ENCODE measurements at places on chromosomes 11 and 22. TPM values are rescaled to one million over a fixed set of nuclear protein-coding genes. Genes with fewer than 3 reads are reported as not detected.
A peak's percentile ranks its signal among the peaks of the same experiment; 100 is the strongest.

GRCh38 chr11:35549787-35550186, 24.4 kb upstream of the PAMR1 start:
- peak; percentile 57 for DNase-seq

GRCh38 chr22:27468712-27469111, 332.8 kb downstream of the MN1 start:
- no peak for DNase-seq

DNA sequence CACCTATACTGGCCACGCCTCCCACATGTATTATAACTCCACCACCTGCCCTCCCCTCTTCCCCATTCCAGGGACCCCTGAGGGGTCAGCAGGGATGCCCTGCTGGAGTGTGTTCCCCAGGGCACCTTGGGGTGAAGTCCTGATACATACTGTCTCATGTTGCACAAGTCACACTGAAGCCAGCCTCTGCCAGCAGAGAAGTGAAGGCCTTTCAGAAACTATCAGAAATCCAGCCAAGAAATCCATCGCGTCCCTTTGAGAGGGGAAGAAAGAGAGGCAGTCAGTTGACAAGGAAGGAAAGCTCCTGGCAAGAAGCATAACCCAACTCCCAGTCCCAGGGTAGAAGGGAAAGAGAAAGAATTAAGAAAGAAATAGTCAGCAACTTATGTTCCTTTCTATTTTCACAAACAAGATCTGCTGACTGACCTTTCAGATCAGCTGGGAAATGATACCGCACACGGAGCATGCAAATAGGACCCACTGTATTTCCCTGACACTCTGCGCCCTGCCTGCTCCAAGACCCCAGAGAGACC, 45.2 kb downstream of the SC5D start:
- DNase-seq = peak; percentile 68

DNA sequence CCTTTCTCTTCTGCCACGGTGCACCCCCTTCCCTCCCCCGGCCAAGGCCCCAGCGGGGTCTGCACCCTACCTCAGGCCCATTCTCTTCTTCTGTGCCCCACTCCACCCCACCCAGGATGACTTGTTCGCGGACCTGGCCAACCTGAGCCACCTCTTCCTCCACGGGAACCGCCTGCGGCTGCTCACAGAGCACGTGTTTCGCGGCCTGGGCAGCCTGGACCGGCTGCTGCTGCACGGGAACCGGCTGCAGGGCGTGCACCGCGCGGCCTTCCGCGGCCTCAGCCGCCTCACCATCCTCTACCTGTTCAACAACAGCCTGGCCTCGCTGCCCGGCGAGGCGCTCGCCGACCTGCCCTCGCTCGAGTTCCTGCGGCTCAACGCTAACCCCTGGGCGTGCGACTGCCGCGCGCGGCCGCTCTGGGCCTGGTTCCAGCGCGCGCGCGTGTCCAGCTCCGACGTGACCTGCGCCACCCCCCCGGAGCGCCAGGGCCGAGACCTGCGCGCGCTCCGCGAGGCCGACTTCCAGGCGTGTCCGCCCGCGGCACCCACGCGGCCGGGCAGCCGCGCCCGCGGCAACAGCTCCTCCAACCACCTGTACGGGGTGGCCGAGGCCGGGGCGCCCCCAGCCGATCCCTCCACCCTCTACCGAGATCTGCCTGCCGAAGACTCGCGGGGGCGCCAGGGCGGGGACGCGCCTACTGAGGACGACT, 15.9 kb downstream of the RTN4RL2 start:
- peak; percentile 51 for DNase-seq

GRCh38 chr11:79794484-79795393, 353.9 kb upstream of the TENM4 start:
- DNase-seq = no peak

DNA sequence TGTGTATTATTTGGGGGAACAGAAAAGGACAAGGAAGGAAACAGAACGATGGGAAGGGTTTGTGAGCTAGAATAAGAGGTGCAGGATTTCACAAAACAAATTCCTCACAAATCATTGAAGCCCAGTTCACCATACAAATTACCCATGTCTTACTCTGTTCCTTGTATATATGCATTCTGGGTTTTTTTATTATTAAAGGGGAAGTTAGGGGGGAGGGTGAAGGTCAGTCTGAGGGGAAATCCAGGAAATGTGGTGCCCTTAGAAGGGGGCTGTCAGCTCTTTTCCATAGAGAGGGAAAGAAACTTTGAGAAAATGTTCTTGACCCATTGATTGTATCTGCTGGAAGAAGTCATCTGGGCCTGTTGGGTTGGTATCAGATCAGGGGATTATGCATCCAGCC, 90.8 kb downstream of the RNF169 start:
- DNase-seq = no peak

Gene CARD10
- 15.5 TPM for polyA plus RNA-seq

Gene NXPE2
- polyA plus RNA-seq = 0.16 TPM

Data from muscle of leg (tissue), 16 donors.